ENCODE measurements at places on chromosomes 2 and 18.

DNA sequence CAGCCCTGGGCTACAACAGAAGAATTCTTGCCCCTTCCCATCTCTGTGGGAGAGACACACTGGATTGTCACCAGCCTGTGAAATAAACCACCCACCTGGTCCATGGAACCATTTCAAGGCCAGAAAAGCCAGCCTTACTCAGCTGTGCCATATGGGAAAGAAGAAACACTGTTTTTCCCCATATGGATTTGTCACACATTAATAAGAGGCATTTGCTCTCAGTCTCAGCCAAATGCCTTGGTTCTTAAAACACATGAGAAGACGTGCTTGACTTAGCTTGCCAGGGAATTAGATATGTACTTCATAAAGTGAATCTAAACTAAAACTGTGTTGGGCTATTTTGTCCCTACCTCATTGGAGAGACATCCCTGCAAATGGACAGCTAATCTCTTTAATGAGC lies 308.6 kb upstream of the TNP1 start:
- no peak for DNase-seq

DNA sequence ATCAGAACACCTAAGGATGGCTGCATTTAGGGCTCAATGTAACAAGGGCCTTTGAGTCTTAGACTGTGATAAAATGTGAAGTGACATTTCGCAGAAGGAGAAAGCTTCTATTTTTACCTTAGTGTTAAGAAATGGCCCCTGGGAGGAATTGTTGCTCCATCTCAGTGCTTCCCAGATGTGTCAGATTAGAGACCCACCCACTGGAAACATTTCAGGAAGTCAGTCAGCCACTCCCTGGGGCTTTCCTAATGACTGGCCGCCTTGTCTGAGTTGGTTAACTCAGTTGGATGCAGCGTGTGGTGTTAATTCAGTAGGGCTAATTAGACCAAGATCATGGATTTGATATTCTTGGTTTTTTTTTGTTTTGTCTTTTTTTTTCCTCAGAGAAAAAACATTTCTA lies 355.9 kb downstream of the PIK3C3 start:
- no peak for DNase-seq

- DNase-seq = no peak
These were observed 16.5 kb upstream of the TGFA start for GRCh38 chr2:70570041-70570661.

- DNase-seq = no peak
These were observed 84.3 kb downstream of the MAP3K20 start for GRCh38 chr2:173159791-173160463.

DNA sequence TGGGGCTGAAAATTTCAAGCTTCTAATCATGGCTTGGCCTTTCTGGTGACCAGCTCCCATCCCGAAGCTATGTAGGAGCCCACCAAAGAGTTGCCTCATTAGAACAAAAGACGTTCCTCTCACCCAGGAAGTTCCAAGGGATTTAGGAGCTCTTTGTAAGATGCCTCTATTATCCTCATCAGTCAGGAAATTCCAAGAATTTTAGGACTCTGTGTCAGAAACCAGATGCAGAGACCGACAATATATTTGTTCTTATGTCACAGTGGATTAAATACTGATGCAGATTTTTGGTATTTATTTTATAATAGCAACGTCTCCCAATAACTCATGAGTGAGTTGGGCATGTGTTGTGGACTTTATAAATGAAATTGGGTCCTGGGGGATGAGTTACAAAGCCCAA lies 91.8 kb upstream of the SKOR2 start:
- DNase-seq = no peak

DNA sequence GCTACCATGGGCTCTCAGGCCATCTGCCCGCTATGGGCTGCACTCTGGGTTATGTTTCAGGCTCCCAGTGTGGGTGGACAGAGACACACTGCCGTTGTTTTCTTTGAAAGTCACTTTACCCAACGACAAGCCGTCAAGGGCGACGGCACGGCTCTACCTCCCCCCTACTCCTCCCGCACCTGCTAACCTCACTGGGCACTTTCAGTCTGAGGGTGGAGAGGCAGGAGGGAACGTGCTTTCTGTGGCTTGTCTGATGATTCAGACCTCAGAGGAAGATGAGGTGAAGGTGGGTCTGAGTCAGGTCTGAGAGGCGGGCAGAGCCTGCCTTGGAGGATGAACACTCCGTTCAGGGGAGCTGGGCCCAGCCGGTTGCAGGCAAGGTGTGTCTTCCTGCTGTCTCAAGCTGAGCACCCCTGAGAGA lies 147.6 kb upstream of the HDAC4 start:
- DNase-seq = peak; percentile 20

GRCh38 chr2:241391892-241392665 lies 36.0 kb downstream of the FARP2 start:
- DNase-seq = no peak

DNA sequence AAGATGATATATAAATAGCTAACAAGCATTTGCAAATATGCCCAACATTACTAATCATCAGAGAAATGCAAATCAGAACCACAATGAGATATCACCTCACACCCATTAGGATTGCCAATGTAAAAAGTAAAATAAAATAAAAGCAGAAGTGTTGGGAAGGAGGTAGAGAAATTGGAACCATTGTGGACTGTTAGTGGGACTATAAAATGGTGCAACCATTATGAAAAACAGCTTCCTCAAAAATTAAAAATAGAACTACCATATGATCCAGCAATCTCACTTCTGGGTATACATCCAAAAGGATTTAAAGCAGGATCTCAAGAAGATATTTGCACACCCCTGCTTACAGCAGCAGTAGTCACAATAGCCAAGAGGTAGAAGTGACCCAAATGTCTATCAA lies 99.8 kb upstream of the DAPL1 start:
- no peak for DNase-seq
